ENCODE measurements at places on chromosomes 6 and 20.

GRCh38 chr6:143676437-143677045, 1.2 kb upstream of the PHACTR2 start:
- DNase-seq, result no peak

GRCh38 chr6:159753081-159753872, 8.6 kb upstream of the ACAT2 start:
- DNase-seq, result no peak

DNA sequence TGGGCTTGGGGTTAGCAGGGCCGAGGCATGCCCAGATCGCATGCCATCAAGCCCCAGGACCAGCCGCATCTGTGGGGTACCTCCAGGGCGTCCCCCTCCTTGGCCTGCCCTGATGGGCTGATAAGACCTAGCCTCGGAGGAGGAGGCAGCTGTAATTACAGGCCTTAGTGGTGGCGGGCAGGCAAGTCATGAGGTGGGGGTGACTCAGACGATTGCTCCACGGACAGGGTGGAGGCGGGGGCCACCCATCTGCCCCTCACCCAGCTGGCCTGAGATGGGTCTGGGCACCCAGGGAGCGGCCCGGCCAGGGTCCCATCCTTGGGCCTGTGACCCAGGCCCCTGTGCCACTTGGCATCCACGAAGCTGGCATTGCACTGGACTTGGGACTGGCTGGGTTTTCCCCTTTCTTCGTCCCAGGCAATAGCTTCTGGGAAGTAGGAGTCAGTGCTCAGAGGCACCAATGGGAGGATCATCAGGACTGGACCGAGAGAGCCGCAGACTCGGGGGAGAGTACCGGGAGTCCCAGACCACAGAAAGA, 57.5 kb downstream of the CEBPB start:
- DNase-seq, result no peak

- DNase-seq, result no peak
Measured at GRCh38 chr20:60694763-60695162, 557.3 kb upstream of the CDH4 start.

DNA sequence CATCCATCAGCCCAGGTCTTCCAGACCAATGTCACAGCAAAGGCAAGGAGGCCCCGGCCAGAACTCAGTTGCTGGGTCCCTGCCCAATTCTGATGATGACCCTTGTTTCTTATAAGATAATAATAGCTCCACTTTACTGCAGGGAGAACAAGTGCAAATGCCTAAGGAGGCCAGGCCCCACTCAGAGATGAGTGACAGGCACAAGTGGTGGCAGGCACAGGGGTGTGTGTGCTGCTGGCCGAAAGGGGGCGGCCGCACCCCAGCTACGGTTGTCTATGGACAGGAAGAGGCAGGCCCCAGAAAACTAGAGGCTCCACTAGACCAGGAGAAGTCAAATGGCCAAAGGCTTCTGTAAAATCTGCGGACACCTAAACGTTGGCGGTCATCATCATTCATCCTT, 28.6 kb downstream of the GNAS-AS1 start:
- no peak for DNase-seq

- DNase-seq, result no peak
Measured at GRCh38 chr20:41134362-41135186, 2.8 kb upstream of the PLCG1 start.

DNA sequence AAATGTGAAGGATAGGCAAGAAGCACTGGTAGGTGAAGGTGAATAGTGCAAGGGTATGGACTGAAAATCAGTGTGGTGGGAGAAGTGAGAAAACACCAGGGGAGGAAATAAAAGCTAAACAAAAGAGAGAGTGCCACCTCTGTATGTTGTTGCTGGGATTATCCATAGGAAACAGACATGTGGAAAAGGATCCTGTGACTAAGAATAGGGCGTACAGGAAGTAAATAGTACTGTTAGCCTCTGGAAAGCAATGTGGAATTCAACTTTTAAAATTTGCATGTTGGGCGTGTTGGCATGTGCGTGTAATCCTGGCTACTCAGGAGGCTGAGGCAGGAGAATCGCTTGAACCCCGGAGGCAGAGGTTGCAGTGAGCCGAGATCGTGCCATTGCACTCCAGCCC, 661.7 kb downstream of the KIF16B start:
- no peak for DNase-seq

- no peak for DNase-seq
Measured at GRCh38 chr6:12849809-12850198, 133.2 kb downstream of the PHACTR1 start.

DNA sequence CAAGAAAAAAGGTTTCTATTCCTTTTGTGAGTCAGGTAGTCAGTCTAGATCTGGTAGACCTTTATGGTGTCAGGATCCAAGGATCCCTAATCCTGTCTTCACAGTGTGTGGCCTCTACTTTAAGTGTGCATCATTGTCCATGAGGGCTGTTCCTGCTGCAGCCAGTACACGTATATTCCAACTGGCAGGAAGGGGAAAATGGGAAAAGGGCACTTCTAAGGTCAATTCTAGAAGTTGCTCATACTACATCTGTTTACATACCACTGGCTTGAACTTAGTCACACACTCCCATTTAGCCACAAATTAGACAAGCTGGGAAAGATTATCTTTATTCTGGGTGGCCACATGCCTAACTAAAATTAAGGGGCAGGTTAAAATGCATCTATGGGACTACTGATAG, 9.7 kb upstream of the MMS22L start:
- no peak for DNase-seq

DNA sequence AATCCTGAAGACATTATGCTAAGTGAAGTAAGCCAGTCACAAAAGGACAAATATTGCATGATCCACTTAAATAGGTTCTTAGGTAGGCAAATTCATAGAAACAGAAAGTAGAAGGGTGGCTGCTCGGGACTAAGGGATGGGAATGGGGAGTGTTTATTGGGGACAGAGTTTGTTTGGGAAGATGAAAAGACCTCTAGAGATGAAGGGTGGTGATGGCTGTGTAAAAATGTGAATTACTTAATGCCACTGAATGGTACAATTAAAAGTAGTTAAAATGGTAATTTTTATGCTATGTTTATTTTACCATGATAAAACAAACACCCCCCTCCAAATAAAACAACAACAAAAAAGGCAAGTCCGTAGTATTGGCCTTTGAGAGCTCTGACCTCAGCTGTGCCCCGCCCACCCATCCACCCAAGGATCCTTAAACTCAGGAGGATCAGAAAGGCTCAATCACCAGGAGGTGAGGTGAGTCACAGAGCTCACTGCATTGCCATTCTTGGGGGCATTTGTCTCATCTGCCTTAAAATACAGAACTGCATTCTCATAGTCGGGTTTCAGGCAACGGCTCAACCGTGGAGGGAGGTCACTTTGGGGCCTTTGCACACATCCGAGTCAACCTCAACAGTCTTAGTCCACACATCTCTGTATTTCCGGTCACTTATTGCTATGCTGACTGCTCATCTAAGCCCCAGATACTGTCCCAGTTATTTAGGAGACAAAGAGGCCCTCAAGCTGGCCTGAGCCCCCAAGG, 96.7 kb downstream of the SLC22A23 start:
- no peak for DNase-seq

DNA sequence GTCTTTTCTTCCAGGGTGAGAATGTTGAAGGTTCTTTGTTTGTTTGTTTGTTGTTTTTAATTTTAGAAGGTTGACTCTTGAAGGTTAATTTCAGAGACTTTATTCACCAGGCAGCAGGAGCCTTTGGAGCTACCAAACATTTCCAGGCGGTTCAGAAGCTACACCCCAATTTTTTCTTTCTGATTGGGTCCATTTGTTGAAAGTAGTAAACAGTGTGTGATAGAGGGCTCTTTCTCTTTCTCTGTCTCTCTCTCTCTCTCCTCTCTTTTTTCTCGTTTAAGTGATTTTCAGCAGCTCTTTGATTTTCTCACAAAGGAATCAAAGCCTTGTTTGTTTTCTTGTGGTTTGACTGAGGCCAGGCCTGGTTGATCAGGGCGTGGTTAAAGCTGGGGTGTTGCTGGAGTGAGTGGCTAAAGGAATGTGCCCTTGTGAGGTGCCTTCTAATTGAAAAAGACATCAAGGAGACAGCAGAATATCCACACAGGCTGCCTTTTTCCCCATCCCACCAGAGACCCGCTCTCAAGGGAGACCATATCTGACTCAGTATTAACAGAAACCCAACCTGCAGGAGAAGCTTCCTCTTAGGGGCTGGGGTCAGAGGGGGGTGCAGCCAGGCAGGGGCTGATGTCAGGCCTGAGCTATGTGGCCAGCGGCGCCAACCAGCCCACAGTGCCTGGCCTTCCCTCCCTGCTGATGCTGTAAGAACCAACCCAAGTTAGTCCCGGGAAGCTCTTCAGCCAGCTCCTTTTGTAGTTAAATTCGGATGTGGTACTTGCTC, 40.4 kb upstream of the NAA20 start:
- no peak for DNase-seq

- no peak for DNase-seq
Measured at GRCh38 chr20:62444286-62444685, 16.9 kb upstream of the RBBP8NL start.

DNA sequence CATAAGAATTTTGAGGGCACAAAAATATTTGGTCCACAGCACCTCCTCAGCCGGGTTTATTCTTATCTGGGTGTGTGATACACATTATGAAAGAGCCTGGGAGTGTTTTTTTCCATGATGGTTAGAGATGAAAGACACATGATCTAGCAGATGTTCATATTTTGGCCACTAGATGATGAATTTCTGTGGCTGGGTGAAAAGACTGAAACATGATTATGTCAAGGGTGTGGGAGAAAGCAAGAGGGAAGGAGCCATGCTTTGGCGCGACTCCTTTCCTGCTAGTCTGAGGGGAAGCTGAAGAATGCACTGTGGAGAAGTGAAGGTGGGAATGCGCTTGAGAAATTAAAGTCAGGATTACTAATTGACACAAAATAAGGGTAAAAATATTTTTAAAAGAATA, 102.3 kb downstream of the SH3BGRL2 start:
- DNase-seq, result no peak

DNA sequence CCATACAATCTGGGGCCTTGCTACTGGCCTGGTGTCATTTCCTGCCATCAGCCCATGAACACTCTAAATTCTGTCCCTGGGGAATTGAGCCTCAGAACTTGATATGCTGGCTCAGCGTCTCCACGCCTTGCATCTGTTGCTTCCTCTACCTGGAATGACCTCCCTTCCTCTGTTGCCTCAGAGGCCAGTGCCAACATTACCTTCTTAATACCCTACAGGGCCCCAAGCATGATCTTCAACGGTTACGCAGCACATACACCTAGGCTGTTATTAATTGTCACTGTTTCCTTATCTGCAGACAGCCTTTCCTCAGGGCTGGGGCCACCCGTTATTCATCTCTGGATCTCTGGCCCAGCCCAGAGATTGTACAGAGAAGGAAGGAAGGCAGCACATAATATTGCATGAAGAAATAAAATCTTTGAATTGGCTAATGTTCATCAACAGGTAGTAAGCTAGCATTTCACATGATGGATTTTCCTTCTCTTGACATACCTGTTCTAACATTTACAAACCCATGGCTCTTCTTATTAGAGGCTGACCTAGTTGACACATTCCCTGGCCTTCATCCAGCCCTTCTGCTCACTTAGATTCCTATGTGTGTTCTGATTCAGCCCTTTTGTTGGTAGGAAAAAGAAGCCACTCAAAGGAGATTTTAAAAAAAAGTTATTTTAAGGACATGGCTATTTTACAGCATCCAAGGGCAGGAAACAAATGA, 8.4 kb upstream of the RNF182 start:
- no peak for DNase-seq

- no peak for DNase-seq
Measured at GRCh38 chr6:25448965-25449538, 169.9 kb downstream of the CARMIL1 start.

- no peak for DNase-seq
Measured at GRCh38 chr6:14130435-14131075, 13.0 kb downstream of the CD83 start.

DNA sequence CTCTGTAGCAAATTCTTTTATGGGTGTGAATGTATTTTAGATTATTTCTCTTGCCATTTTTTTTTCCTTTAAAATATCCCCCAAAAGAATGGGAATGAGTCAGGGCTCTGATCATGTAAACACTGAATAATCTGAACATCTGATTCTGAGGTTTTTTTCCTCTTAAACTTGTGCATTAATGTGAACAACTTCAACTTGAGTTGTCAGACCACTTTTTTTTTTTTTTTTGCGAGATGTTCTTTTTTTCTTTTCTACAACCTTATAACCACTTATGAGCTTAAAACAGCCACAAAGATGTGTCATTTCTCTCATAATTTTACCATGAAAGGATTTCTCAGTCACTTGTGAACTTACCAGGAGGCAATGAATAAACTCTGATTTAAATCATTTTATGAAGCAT, 85.3 kb downstream of the TBC1D7 start:
- DNase-seq, result no peak

DNA sequence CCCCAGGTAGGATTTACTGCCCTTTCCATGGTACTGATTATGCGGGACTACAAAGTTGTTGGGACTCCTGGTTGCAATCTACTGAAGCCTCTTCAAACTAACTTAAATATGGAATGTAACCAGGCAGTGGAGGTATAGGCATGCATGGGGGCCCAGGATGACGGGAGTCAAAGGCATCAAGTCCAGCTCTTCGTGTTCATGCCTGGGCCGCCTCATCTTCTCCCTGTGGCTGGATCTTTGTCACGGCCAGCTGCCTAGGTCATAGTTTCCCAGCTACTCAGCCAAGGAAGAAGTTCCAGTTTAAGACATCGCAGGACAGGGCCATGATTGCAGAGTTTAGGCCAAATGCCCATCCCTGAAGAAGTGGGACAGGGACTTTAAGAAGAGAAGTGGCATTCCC, 20.5 kb downstream of the LYRM2 start:
- no peak for DNase-seq

DNA sequence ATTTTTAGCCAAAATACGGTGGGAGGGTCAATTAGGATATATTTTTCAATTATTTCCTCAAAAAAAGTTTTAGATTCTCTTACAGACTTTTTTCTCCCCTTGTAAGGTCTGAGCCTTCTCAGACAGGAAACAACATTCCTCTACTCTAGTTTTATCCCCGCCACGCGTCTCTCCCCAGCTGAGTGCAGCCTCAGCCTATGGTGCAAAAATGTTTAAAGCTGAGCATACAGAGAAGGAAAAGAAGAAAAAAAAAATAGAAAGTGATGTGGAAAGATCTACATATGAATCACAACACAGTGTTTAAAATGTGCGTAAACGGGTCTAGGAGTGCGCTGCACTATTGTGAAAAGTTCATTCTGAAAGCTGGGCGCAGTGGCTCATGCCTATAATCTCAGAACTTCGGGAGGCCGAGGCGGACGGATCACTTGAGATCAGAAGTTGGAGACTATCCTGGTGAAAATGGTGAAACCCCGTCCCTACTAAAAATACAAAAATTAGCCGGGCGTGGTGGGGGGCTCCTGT, 159.0 kb downstream of the TRIM27 start:
- DNase-seq, result no peak

DNA sequence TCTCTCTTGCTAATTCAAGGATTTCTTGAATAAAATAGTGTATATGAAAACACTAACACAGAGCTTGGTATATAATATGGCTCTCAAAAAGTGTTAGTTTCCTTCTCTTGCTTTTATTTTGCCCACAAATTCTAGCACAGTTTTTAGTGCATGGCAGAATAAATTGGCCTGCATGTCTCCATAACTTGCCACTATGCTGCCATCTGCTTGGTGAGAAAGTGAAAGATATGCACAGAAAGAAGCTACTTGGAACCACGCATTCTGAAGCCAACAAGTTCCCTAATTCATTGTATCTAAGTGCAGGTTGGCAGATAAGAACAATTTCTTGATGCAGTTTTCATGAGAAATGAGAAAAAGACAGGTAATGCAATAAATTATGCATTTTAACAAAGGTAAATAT, 101.2 kb downstream of the EPHA7 start:
- no peak for DNase-seq
